ENCODE measurements at places on chromosomes 13 and 19. TPM values are rescaled to one million over a fixed set of nuclear protein-coding genes. Genes with fewer than 3 reads are reported as not detected.
A peak's percentile ranks its signal among the peaks of the same experiment; 100 is the strongest.

GRCh38 chr13:85626603-85627002 is 172.6 kb downstream of the SLITRK6 start:
- DNase-seq, result no peak

DNA sequence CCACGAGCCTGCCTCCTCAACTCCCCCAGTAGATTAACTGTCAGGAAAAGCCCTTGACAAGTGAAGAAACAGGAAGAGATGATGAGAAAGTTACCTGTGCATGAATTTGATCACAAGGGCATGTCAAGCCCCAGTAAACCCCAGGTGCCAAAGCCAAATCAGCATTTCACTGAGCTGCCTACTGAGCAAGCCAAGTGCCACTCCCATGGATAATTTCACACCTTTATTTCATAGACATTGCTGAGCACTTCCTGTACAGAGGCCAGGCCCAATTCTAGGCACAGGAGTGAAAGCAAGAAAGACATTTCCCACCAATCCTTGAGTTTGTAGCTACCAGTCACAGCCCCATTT is 2.4 kb downstream of the GADD45GIP1 start:
- no peak for DNase-seq

- no peak for DNase-seq
These were observed 847.2 kb upstream of the GPC6 start for GRCh38 chr13:92379371-92379770.

GRCh38 chr13:24985107-24985506 is 110.8 kb upstream of the PABPC3 start:
- DNase-seq, result peak; percentile 29

DNA sequence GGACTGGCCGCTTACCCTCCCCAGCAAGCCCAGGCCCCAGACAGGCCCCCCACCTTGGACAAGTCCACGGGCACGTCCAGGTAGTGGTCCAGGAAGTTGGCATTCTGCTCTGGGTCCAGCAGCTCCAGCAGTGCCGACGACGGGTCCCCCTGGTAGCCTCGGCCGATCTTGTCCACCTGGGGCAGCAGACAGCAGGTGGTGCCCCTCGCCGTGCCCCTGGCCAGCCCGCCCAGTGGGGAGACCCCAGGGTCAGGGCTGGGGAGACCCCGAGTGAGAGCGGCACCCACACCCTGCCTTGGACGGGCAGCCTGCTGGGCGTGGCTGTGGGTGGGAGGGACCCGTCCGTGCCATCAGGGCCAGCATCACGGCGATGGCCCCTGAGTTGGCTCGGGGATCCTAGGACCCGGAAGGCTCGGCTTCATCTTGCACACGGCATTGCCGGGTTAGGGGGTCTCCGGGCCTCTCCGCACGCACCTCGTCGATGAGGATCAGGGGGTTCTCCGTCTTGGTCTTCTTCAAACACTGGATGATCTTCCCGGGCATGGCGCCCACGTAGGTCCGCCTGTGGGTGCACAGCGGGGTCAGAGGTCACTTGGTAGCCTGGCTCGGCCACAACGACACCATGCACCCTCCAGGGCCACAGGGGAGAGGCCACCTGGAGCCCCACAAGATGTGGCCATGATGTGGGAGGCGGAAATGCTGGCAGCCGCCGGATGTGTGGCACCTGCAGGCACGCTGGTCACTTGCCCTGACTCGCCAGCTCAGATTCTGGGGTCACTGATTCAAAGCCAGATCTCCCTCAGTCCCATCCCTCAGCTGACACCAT is 6.3 kb downstream of the RPL36 start:
- DNase-seq, result no peak

DNA sequence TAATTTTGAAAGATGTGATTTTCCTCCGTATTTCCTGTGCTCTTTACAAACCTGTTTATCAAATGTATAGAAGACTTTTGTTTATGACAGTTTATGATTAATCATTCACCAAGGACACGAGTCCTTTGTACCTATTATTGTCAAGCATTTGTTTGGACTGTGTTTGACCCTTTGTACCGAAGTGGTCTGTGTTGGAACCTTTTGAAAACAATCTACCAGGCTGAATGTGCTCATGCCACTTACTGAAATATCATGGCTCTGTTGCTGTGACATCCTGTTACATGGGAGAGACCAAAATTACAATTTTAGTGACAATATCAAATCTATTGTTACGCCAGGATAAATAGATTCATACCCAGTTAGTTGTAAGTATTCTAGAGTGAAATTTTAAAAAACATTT is 193.6 kb downstream of the IRS2 start:
- DNase-seq, result peak; percentile 40

- no peak for DNase-seq
These were observed 1248.8 kb upstream of the SLC10A2 start for GRCh38 chr13:104314926-104315535.

DNA sequence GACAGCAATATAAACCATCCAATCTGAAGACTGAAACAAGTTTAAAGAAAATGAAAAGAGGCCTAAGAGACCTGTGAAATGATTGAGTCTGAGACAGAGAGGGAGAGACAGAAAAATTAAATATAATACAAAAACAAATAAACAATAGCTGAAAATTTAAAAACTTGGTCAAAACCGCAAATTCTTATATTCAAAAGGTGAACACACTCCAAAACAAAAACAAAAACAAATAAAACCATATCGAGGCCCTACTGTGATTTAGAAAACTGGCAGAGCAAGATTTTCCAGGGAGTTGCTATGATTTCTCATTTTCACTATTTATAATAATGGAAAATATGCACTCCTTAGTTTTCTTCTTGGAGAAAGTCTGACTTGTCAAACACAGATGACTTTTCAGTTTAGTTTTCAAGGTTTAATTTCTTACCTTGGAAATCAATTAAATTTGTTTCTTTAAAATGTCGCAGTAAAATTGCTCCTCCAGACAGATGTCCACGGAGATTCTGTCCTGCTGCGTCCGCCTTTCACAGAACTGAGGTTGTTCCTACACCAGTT is 1420.3 kb downstream of the UQCRFS1 start:
- no peak for DNase-seq

- DNase-seq, result no peak
These were observed 737.1 kb downstream of the GPC5 start for GRCh38 chr13:92135509-92135908.

DNA sequence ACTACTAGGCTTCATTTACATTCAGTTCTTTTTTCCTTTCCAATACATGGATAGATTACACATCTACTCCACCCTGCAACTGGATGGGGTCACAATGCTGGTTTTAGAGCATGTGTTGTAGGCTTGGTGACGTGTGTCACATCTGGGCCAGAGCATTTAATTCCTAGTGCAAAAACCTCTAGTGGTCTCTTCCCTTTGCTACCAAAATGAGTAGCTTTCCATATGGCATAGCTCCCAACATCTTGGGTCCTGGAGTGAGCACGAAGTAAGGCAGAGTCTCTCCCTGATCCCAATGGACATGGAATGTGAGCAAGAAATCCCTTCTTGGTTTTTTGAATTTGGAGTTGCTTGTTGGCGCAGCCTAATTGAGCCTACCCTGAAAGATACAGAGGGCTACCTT is 51.7 kb downstream of the TNFSF11 start:
- no peak for DNase-seq

GRCh38 chr19:14112051-14112808 is 5.3 kb downstream of the PRKACA start:
- DNase-seq, result no peak

DNA sequence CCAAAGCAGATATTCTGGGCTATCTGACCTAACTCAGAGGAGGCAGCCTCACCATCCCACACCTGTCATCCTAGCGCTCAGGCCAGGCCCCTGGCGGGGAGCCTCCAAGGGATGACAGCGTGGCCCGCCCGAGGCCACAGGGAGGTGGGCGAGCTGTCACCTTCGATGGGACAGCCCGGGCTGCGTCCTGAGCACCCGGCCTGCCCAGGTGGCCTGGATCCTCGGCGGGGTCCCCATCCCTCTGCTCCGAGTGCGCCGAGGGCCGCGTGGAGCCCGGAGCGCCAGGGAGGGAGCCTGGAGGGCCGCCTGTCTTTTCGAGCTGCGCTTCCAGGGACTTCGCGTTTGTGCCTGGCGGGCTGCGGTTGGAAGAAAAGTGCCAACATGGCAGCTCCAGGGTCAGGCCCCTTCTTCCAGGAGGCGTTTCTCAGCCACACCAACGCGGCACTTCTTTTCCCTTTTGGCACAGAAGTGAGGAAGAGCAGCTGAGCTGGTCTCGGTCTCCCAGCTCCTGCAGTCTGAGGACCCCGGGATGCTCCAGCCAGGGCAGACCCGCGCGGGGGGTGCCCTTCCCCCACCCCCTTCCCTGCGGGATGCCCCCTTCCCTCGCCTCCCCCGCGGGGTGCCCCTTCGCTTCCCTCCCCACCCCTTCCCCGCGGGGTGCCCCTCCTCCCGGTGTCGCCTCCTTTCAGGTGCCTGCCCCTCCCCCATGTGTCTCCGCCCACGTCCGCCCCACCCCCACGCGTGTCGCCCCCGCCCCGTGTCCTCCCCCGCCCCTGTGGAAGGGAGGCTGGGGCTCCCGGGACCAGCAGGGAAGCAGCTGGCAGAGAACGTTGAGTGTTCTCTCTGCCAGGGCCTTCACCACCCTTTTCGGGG is 42.3 kb downstream of the GJA3 start:
- peak; percentile 37 for DNase-seq

DNA sequence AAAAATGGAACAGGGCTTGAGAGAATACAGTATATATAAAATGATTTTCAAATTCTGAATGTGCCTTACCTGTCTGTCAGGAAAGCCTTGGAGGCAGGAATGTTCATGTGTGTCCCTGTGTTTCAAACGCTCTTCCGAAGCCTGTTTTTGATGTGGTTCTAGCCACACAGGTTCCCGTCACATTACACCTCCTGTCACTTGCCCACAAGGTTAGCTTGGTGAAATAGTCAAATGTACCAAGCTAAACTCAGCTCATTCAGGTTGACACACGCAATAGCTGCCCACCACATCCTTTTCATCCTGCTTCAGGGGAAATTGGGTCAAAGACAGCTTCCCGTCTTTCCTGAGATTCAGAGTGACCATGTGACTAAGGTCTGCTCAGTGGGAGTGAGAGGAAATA is 574.0 kb downstream of the EFNB2 start:
- DNase-seq, result no peak

GRCh38 chr13:45541806-45542205 is 73.7 kb downstream of the ERICH6B start:
- DNase-seq, result no peak

GRCh38 chr19:6925801-6926751 is 38.7 kb downstream of the ADGRE1 start:
- no peak for DNase-seq

GRCh38 chr13:44894001-44894770 is 95.1 kb downstream of the NUFIP1 start:
- peak; percentile 79 for DNase-seq

DNA sequence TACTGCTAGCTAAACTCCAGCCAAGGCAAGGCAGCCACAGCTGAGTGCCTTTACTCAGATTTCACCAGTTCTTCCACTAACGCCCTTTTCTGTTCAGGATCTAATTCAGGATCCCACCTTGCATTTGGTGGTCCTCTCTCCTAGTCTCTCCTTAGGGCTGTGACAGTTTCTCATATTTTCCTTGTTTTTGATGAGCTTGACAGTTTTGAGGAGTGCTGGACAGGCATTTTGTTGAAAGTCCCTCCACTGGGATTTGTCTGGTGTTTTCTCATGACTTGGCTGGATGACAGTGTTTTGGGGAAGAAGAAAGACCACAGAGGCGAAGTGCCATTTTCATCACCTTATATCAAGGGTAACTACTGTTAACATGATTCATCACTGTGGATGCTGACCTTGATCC is 162.3 kb upstream of the TSC22D1 start:
- DNase-seq, result no peak

DNA sequence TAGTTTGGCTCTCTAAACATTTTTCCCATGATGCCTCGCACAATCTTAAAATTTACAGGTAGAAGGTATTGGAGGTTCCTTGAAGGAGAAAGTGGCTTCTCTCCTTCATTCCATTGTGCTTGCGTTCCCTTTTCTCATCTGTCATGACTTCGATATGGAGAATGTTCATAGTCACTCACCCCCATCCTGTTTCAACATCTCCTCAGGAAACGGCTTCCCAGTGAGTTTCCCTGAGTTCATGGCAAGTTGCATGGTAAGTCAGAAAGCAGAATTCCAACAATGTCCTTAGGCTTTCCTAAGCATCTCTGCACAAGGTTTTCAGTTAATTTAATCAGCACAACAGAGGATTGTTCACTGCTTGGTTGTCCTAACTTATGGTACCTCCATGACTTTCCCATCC is 581.8 kb upstream of the SLITRK5 start:
- DNase-seq, result no peak

GRCh38 chr13:78022164-78022877 is 103.7 kb upstream of the EDNRB start:
- DNase-seq, result no peak

DNA sequence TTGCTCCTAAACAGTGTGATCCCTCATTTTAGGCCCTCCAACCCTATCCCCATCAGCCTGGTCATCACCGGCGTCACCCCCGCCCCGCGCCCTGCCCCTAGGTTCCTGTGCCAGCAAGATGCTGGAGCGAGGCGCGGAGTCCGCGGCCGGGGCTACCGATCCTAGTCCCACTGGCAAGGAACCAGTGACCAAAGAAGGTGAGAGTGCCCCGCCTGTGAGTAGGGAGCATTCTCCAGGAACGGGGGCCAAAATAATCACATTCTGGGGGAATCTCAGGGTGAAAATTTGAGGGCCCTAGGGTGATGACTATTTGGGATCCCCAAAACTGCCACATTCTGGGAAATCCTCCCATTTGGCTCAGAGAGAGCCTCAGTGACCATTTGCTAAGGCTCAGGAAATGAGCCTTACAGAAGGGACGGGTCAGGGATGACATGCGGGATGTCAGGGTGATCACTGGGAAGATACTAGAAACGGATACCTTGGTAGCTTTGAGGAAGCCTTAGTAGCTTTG is 1.4 kb downstream of the ZNF575 start:
- no peak for DNase-seq

The SRRM5 gene
- 1.0 TPM for total RNA-seq

The CYP4F8 gene
- not detected for total RNA-seq

The CALR3 gene
- 0.32 TPM for total RNA-seq

The NLRP5 gene
- not detected for total RNA-seq

The STARD13 gene
- 12.9 TPM for total RNA-seq

The TUBB4A gene
- total RNA-seq, result 3.8 TPM

The SMIM44 gene
- not detected for total RNA-seq

Measured in Caco-2 (cell line).